ENCODE measurements at places on chromosomes 2 and 18.

DNA sequence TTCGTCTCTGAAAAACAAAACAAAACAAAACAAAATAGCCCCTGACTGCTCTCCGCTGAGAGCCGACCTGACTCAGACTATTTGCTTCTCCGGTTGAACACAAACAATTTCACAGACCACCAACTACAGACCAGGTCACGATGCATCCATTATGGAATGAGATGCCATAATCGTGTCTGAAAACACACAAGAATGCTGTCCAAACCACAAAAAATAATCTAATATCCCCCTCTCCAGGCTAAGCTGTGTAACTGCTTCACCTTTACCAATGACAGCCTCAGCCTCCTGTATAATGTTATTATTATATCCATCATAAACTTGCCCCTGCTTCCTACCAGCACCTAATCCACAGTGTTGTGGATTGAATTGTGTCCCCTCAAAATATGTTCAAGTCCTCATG lies 114.7 kb downstream of the DNAH6 start:
- no peak for DNase-seq

- no peak for DNase-seq
Measured at GRCh38 chr2:234981197-234982095, 29.6 kb downstream of the SH3BP4 start.

DNA sequence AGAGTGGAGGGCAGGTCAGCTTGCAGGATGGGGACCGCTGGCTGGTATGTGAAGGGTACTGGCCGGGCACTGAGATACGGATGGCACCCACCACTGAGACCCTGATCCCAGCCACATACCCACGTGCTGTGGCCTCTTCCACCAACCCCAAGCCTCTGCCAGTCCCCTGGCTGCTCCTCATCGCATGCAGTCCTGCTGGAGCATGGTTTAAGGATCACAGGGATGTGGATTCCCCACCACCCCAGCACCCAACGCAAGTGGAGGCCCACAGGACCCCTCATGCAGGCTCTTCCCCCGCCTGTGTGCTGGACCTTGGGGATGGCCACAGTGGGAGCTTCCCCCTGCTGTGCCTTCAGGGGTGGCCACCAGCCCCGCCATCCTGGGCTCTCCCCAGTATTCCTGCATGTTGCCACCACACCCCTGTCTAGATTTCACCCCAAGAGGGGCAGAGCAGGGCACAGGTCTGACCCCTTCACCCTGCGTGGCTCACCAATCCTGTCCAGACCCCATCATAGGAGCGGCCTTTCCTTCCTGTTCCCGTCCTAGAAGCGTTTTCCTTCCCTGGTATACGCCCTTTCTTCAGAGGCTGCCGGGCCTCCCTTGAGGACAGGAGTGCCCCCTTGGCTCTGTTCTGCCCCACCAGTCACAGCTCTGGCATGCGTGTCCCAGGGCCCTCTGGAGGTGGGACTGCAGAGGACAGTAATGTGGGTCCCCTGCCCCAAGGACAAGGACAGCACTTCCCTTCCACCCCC lies 18.3 kb downstream of the MLPH start:
- no peak for DNase-seq

GRCh38 chr2:223797037-223797436 lies 40.3 kb downstream of the AP1S3 start:
- DNase-seq: no peak

GRCh38 chr18:37946324-37946723 lies 380.7 kb upstream of the CELF4 start:
- no peak for DNase-seq

- DNase-seq: no peak
Measured at GRCh38 chr2:38648107-38648761, 17.7 kb upstream of the GALM start.

- no peak for DNase-seq
Measured at GRCh38 chr2:14520385-14520945, 112.1 kb upstream of the LRATD1 start.

DNA sequence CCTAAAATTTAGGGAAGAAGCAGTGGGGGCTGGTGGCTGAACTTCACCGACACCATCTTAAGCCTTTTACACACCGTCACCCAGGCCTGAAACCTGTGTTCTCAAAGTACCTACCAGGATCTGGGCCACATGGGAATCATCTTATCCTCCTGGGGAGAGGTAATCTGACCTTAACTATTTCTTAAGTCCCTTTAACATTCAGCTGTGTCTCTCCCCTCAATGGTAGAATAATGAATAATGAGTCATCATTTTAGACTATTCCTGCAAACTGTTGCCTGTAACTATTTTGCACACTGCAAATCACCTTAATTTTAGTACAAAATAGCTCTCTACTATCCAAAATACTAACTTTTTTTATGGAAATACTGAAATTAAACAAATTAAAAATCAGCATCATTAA lies 149.4 kb upstream of the KLF7 start:
- DNase-seq: no peak

DNA sequence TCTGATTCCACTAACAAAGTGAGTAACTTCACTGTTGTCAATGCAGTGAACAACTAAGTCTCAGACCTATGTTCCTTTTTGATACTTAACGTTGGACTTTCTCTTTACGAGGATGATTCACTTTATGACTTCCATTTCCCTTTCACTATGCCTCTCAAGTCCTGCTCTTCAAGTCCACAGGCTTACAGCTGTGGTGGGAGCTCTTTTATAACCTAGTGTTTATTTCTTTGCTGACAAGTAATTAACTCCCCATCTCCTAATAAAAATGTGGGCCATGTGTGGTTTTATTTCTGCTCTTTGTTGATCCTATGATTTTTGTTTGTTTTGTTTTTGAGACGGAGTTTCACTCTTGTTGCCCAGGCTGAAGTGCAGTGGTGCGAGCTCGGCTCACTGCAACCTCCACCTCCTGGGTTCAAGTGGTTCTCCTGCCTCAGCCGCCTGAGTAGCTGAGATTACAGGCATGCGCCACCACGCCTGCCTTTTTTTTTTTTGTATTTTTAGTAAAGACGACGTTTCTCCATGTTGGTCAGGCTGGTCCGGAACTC lies 142.1 kb downstream of the USP34 start:
- DNase-seq: no peak

GRCh38 chr2:12675801-12676200 lies 40.9 kb upstream of the TRIB2 start:
- DNase-seq: no peak

- no peak for DNase-seq
Measured at GRCh38 chr18:37403100-37403781, 162.4 kb downstream of the CELF4 start.

DNA sequence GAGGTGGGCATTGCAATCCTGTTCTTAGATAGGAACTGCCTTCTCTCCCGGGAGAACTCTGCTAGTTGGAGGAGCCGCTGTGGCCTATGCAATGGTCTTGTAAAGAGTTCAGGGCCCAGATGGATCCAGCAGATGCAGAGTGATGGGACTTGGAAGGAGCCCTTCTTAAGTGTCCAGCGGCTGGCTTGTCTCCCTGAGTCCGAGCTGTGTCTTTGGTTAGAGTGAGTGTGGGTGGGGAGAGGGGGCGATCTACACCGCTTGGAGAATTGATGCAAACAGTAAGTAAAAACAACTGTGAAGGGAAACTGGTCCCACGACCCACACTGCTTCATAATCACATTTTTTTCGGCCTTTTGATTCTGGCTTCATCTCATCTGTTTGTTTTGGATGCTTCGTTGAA lies 89.8 kb upstream of the CYRIA start:
- DNase-seq: no peak

- DNase-seq: no peak
Measured at GRCh38 chr2:207289295-207290018, 123.7 kb upstream of the KLF7 start.

- DNase-seq: no peak
Measured at GRCh38 chr2:188786368-188786841, 187.8 kb upstream of the COL3A1 start.

DNA sequence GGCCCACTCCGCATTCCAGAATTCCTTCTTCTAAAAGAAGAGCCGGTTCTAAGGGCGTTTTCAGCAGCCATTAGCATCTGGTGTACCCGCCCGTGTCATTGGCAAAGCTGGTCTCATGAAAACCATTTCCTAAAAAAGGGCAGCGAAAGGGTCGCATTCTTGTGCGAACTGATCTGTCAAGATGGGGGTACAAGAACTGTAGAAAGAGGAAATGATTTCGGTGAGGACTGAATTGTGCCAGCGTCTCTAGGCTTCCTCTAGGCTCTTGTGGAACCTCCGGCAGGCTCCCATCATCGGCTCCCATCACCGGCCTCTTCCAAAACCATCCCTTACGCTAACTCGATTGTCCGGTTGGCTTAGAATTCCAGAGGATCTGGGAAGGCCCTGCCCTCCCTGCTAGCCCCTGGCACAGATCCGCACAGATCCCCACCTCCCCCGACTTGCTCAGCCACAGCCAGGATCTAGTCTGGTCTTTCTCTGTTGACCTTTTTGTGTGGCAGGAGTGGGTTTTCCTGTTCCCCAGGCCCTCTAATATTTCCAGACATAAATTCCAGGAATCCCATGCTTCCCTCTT lies 1.3 kb downstream of the RAB31 start:
- DNase-seq: no peak

- no peak for DNase-seq
Measured at GRCh38 chr2:143026411-143027054, 102.7 kb upstream of the ARHGAP15 start.

GRCh38 chr18:47422524-47422923 lies 171.1 kb upstream of the SKOR2 start:
- DNase-seq: no peak

- no peak for DNase-seq
Measured at GRCh38 chr2:45884126-45884525, 232.7 kb downstream of the PRKCE start.

- DNase-seq: no peak
Measured at GRCh38 chr2:63837036-63837594, 4.6 kb upstream of the UGP2 start.

- DNase-seq: no peak
Measured at GRCh38 chr2:128636802-128637147, 318.1 kb upstream of the HS6ST1 start.

DNA sequence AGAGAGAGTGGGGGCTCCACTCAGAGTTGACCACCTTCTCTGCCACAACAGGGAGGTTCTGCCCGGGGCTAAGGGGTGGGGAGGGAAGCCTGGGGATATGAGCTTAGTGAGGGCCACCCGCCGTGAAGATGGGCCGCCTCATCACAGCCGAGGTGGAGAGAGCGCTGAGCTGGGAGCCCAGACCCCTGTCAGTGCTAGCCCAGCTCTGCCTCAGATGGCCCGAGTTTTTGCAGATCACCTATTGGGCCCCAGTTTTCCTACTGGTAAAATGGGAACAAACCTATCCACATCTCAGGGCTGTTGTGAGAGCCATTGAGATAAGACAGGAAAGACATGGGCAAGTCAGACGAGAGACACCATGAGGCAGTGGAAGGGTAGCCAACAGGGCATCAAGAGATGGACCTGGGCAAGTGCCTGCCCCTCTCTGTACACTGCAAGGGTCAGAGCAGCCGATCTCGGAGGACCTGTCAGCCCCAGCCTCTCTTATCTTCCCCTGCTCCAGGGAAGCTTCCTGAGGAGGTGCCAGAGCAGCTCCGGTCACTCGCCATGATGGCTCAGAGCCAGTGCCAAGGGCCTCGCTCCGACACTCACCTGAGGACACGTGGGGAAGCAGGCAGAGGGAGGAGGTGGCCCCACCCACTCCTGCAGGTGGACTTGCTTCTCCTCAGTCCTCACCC lies 88.9 kb downstream of the MCFD2 start:
- no peak for DNase-seq

- no peak for DNase-seq
Measured at GRCh38 chr2:215036314-215036713, 102.1 kb downstream of the ABCA12 start.

- DNase-seq: no peak
Measured at GRCh38 chr2:85545780-85546240, 6.8 kb downstream of the MAT2A start.

GRCh38 chr2:9310798-9311197 lies 104.2 kb downstream of the ASAP2 start:
- DNase-seq: no peak

GRCh38 chr2:179817181-179817841 lies 44.1 kb downstream of the ZNF385B start:
- DNase-seq: no peak

DNA sequence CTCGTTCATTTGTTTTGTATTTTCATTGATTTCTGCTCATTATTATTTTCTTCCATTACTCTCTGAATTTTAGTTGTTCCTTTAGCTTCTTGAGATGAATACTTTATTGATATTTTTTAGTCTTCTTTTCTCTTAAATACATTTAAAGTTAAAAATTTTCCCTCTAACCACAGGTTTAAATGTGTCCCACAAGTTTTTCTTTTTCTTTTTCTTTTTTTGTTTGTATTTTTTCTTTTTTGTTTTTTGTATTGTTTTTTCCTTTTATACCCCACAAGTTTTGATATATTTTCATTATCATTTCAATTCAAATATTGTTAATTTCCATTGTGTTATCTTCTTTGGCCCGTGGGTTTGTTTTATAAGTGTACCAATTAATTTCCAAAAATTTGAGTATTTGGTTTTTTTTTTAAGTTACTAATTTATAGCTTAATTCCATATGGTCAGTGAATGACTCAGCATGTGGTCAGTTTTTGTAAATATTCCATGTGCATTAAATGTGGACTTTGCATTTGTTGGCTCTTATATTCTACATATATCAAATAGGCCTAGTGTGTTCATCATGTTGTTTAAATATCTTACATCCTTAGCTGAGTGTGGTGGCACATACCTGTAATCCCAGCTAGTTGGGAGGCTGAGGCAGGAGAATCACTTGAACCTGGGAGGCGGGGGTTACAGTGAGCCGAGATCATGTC lies 16.2 kb downstream of the CENPO start:
- DNase-seq: no peak

- no peak for DNase-seq
Measured at GRCh38 chr2:184628051-184628450, 29.7 kb downstream of the ZNF804A start.

- DNase-seq: no peak
Measured at GRCh38 chr2:29281086-29281915, 166.1 kb downstream of the CLIP4 start.

- DNase-seq: no peak
Measured at GRCh38 chr2:63865159-63865799, 23.6 kb downstream of the UGP2 start.

GRCh38 chr2:171238946-171239345 lies 78.3 kb upstream of the TLK1 start:
- DNase-seq: no peak

GRCh38 chr2:98118161-98118560 lies 31.2 kb downstream of the VWA3B start:
- no peak for DNase-seq

DNA sequence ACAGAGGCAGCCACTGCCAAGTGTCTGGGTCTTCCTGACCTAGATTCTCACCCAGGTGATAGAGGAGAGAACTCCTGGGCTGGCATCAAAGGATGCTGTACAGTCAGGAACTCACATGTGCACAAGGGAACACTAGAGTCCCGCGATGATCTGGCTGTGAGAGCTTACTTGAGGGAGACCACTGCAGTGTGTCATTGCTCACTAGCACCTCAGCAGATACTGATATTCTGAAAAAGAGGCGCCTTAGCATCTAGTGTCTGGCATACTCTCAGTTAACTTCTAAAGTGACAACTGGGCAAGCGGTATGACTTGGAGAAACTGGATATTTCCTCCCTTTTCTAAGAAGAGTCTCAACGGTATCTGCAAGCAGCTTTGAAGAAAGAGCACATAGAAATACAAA lies 189.9 kb downstream of the CMPK2 start:
- DNase-seq: no peak

Data from activated naive CD4-positive, alpha-beta T cell (primary cell).